Activated CD8-positive, alpha-beta T cell treated with anti-CD3 and anti-CD28 coated beads, Interleukin-2, amount 10 ng/mL, durations not matched to agents 7 days and 5 days (primary cell): ENCODE measurements at places on chromosomes 12 and 14. TPM values are rescaled to one million over a fixed set of nuclear protein-coding genes. Genes with fewer than 3 reads are reported as not detected.

DNA sequence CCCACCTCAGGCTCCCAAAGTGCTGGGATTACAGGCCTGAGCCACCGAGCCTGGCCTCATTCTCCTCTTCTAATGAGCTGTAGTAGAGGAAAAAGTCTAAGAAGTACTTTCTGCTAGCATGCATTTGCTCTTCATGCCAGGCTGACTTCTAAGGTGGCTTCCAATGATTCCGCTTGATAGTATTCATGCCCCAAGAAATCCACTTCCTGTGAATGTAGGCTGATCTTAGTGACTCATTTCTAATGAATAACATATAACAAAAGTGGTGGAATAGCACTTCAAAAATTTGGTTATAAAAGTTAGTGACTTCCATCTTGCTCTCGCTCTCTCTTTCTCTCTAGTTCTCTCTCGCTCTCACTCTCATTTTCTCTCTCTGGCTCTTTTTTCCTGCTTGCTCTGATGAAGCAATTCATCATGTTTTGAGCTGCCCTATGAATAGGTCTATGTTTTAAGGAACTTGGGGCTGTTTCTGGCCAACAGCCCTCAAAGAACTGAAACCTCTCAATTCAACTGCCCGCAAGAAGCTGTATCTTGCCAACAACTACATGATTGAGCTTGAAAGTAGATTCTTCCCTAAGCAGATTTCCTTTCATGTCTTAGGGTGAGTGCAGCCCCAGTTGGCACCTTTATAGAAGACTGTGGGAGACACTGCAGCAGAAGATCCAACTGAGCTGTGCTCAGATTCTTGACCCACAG is 282.9 kb downstream of the RMST start:
- H3K27me3 ChIP-seq, result no peaks in the 10 kb centered on the region
- no peak overlapping the region for H3K4me3 ChIP-seq
- no peaks in the 10 kb centered on the region for H3K4me1 ChIP-seq
- no peak overlapping the region for H3K27ac ChIP-seq

DNA sequence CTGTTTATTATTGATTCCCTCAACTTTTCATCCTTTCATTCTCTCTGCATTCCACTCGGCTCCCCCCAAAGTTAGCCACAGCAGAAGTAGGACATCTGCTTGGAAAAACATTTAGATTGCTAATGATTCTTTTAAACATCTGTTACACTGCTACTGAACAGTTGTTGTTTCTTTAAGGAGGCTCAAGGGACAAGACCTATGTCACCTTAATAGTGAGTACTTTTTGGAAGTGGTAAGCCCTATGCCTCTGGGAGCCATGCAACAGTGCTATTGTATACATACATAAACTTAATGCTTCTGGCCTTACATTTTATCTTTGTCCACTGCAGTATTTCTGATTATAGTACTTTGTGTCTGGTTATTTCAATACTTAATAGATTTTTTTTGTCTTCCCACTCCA is 628.2 kb upstream of the FOXG1 start:
- no peak for DNase-seq
- H3K4me3 ChIP-seq, result no peak overlapping the region
- H3K36me3 ChIP-seq, result no peaks in the 10 kb centered on the region

- peaks cover 17% of the 10 kb centered on the region for H3K4me1 ChIP-seq
- peaks cover 27% of the 10 kb centered on the region for H3K36me3 ChIP-seq
- no peak overlapping the region for H3K4me3 ChIP-seq
- no peaks in the 10 kb centered on the region for H3K27me3 ChIP-seq
Measured at GRCh38 chr12:118053071-118053985, 7.7 kb downstream of the WSB2 start.

Gene GPRC5D
- total RNA-seq, result not detected

Gene INHBE
- not detected for total RNA-seq

Gene LYZ
- not detected for total RNA-seq

GRCh38 chr14:73237786-73238423 is 599 bp downstream of the PAPLN start:
- H3K4me1 ChIP-seq, result peaks cover 14% of the 10 kb centered on the region
- H3K4me3 ChIP-seq, result peak overlapping the region; percentile 15

DNA sequence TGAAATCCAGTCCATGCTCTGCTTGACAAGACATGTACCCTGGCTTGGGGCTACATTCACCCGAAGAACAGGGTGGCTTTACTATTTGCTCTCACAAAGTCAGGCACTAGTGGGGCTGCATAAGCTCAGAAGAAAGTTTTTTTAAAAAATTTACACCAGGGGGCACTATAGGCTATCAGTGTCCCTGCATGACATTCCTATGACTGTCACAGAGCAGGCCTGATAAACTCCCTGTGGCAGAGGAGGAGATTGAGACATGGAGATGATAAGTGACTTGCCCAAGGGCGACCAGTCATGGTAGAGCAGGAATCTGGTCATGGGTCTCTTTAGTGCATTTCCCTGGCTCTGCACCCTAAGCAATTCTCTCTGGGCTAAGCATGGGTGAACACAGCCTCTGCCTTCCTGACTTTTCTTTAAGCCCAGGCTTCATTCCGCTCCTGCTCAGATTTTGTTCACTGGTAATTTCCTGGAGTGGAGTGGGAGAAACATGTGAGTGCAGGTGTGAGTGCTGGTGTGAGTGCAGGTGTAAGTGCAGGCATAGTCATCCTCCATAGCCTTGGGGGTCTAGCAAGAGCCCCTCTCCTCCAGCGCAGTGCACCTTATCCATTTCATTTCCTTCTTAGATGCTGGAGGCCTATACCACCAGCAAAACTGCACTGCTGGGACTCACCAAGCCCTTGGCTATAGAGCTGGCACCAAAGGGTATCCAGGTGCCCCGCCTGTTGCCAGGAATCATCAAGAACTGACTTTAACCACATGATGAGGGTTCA is 91.6 kb downstream of the DHRS2 start:
- peaks cover 3% of the 10 kb centered on the region for H3K27me3 ChIP-seq
- DNase-seq, result peak; percentile 21
- H3K4me3 ChIP-seq, result no peak overlapping the region
- H3K27ac ChIP-seq, result no peak overlapping the region

DNA sequence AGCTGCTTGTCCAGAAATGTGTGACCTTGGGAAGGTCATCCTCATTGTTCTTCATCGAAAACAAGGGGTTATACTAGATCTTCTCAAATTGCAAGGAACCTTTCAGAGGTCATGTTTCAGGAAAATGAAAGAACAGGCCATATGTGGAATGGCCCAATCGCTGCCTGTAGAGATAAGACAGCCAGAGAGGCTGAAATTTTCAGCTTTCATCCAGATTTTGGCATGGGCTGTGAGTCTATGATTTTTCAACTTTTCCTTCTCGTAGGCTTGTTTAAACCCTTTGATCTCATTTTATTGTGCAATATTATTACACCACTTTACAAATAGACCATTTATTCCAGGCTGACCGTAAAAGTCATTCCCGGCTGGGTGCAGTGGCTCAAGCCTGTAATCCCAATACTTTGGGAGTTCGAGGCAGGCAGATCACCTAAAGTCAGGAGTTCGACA is 17.1 kb upstream of the ATXN2 start:
- no peaks in the 10 kb centered on the region for H3K36me3 ChIP-seq
- no peak for DNase-seq
- no peak overlapping the region for H3K4me3 ChIP-seq
- H3K27ac ChIP-seq, result no peak overlapping the region

DNA sequence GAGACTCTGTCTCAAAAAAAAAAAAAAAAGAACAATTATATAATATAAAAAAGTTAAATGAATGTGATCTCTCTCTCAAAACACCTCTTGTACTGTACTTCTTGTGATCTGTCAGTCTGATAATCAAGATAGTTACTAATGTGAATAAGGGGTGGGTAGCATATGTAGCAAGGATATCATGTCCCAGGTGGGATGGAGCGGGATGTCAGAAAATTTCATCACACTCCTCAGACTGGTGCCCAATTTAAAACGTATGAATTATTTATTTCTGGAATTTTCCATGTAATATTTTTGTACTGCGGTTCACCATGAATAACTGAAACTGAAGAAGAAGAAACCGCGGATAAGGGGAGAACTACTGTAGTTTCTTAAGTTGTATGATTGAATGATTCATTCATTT is 11.0 kb downstream of the CNOT2 start:
- H3K36me3 ChIP-seq, result peaks cover 16% of the 10 kb centered on the region
- H3K27ac ChIP-seq, result no peak overlapping the region
- no peaks in the 10 kb centered on the region for H3K27me3 ChIP-seq
- peaks cover 20% of the 10 kb centered on the region for H3K4me1 ChIP-seq
- DNase-seq, result no peak

Gene INSM2
- total RNA-seq, result not detected

DNA sequence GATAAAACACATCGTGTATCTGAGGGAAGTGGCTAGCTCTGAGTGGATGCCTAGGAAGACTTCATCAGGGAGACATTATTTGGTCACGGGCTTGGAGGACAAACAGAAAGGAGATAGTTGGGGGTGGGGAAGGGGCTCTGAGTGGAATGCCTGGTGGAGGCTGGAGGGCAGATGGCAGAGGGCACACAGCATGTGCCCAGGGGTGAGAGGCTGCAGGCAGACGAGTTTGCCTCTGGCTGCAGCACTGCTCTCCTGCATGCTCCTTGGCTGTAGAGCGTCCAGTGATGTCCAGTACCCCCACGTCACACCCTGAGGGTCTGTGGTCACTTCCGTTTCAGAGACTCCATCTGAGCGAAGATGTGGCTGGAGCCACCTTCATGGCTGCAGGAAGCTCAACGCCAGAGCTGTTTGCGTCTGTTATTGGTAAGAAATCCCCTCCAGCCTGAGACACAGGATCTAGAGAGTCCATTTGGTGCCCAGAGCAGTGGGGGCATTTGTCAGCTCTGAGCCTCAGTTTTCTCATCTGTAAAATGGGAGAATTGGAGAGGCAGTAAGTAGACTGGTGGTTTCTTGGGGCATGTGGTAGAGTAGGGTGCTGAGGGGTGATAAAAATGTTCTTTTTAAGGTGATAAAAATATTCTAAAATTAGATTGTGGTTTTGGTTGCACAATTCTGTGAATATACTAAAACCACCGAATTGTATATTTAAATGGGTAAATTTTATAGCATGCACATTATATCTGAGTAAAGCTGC is 71.7 kb upstream of the RIN3 start:
- H3K4me1 ChIP-seq, result peaks cover 16% of the 10 kb centered on the region
- H3K27me3 ChIP-seq, result peaks cover 6% of the 10 kb centered on the region
- no peak for DNase-seq
- no peaks in the 10 kb centered on the region for H3K36me3 ChIP-seq
- H3K27ac ChIP-seq, result no peak overlapping the region

DNA sequence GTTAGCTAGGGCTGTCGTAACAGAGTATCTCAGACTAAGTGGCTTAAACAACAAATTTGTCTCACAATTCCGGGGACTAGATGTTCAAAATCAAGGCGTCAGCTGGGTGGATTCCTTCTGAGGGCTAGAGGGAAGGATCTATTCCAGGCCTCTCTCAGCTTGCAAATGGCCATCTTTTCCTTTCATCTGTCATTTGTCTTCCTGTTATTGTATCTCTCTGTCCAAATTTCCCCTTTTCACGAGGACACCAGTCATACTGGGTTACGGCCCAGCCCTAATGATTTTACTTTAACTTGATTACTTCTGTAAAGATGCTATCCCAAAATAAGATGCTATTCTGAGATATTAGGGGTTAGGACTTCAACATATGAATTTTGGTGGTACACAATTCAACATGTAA is 119.0 kb upstream of the CPSF6 start:
- no peaks in the 10 kb centered on the region for H3K36me3 ChIP-seq
- no peak for DNase-seq
- H3K4me1 ChIP-seq, result no peaks in the 10 kb centered on the region

- no peaks in the 10 kb centered on the region for H3K36me3 ChIP-seq
- H3K27ac ChIP-seq, result no peak overlapping the region
- H3K27me3 ChIP-seq, result no peaks in the 10 kb centered on the region
Measured at GRCh38 chr12:96040305-96041133, 5.1 kb upstream of the LTA4H start.

DNA sequence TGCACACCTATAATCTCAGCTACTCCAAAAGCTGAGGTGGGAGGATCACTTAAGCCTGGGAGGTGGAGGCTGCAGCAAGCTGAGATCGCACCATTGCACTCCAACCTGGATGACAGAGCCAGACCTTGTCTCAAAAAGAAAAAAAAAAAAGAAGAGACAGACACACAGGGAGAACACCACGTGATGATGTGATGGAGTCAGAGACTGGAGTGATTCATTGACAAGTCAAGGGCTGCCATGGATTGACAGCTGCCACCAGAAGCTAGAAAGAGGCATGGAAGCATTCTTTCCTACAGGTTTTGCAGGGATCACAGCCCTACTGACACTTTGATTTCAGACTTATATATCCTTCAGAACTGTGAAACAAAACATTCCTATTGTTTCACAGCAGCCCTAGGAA is 3.5 kb upstream of the HCFC2 start:
- peaks cover 17% of the 10 kb centered on the region for H3K4me1 ChIP-seq
- DNase-seq, result no peak
- peaks cover 35% of the 10 kb centered on the region for H3K27me3 ChIP-seq
- H3K4me3 ChIP-seq, result no peak overlapping the region
- peaks cover 2% of the 10 kb centered on the region for H3K36me3 ChIP-seq

- H3K4me1 ChIP-seq, result no peaks in the 10 kb centered on the region
- no peaks in the 10 kb centered on the region for H3K36me3 ChIP-seq
- no peak overlapping the region for H3K4me3 ChIP-seq
- no peaks in the 10 kb centered on the region for H3K27me3 ChIP-seq
- no peak overlapping the region for H3K27ac ChIP-seq
Measured at GRCh38 chr12:5865397-5865796, 79.7 kb downstream of the ANO2 start.

DNA sequence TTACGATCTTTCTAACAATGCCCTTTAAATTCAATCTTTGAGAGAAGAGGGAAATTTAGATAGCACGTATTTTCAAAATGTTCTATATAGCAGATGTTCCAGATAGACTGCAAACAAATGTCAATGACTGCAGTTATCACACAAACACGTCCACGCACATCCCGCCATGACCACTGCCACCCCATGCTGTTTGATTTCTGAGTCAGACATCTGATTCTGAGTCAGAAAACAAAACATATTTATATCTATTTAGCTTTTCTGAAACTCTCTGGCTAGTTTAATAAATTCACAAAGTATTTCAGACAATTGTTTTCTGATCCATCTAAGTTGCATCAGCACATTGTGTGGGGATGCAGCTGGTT is 105.9 kb upstream of the BCAT1 start:
- H3K4me3 ChIP-seq, result peak overlapping the region; percentile 81
- peak overlapping the region; percentile 85 for H3K27ac ChIP-seq
- peaks cover 50% of the 10 kb centered on the region for H3K4me1 ChIP-seq
- H3K36me3 ChIP-seq, result peaks cover 17% of the 10 kb centered on the region

Gene CLEC4C
- not detected for total RNA-seq

- no peaks in the 10 kb centered on the region for H3K27me3 ChIP-seq
- DNase-seq, result no peak
- H3K36me3 ChIP-seq, result no peaks in the 10 kb centered on the region
- H3K4me3 ChIP-seq, result no peak overlapping the region
Measured at GRCh38 chr12:50315803-50316202, 32.5 kb upstream of the LIMA1 start.

- no peak overlapping the region for H3K4me3 ChIP-seq
- H3K36me3 ChIP-seq, result no peaks in the 10 kb centered on the region
Measured at GRCh38 chr14:98952593-98953350, 319.2 kb downstream of the BCL11B start.
